Left renal cortex interstitium (tissue), 4 donors: ENCODE measurements at places on chromosomes 11 and 22. TPM values are rescaled to one million over a fixed set of nuclear protein-coding genes. Genes with fewer than 3 reads are reported as not detected.

The ATG16L2 gene
- 21.1 TPM for polyA plus RNA-seq

- no peak for DNase-seq
Measured at GRCh38 chr11:24828938-24829605, 332.2 kb downstream of the LUZP2 start.

DNA sequence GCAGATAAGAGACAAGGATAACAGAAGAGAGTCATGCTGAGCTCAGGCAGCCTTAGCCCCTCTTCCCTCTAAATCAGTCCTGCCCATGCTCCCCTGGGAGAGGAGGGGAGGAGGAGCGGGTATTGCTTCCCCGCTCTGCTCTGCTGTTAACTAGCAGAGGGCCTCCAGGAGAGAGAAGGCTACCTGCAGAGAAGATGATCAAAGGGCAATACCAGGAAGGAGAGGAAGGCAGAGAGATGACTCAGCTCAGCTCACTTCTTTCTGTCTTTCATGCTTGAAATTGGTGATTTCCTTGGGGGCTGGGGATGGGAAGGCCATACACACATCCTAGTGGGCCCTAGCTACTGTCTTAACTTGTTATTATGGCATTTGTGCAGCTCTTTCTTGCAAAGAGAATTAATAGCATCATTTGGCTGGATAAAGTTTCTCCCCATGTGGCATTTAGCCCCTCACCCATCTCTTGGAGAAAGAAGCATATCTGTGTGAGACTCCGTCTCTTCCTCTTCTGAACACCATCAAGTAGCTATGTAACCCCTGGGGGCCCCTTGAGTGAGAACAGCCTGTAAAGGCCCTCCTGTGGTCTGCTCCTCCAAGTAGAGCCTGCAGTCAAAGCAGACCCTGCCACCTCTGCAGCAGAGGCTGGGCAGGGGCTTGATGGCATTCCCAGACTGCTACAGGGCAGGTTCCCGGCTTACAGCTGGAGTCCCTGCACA lies 33.4 kb upstream of the AMOTL1 start:
- DNase-seq, result no peak

The APOL5 gene
- not detected for polyA plus RNA-seq

DNA sequence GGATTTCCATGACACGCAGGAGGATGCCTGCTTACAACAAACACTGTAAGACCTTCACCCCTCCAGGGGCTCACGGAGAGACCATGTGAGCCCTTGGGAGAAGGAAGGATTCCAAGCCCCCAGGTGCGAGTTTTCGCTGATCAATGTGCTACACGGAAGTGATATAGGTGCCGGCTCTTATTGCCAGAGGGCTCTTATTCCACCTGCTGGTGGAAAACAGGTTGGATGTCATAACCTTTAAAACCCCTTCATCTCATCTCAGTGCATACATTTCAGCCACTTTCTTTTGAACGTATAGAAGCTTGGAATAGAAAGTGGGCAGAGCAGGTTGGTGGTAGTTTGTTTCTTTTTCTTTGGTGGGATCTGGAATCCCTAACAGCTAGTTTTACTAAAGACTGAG lies 25.8 kb downstream of the LAYN start:
- DNase-seq, result no peak

The FAT3 gene
- 14.5 TPM for polyA plus RNA-seq

The HORMAD2 gene
- not detected for polyA plus RNA-seq

The OR2AG2 gene
- polyA plus RNA-seq, result 0.05 TPM

The CCDC81 gene
- 1.3 TPM for polyA plus RNA-seq

GRCh38 chr11:12456651-12457579 lies 79.5 kb downstream of the PARVA start:
- DNase-seq, result no peak

- no peak for DNase-seq
Measured at GRCh38 chr11:65868076-65868667, 4.4 kb downstream of the EFEMP2 start.

DNA sequence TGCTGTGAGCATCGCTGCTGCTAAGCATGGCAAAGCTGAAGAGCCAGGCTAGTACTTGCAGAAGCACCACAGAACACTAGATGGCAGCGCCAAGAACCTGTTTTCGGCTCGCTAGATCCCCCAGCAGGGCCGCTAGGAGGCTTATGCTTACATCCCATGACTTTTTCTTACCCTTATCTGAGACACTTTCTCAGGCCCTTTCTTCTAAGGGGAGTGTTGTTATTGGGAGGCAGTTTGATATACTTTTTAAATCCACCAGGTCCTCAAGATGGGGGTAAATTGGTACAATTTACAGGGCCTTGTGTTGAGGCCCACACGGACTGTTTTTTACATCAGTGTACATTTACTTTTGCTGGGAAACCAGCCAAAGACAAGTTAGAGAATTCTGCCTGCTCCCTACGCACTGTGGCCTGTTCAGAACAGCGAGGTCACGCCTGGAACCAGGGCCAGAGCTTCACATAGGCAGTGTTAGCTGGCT lies 4.0 kb downstream of the TRIM6 start:
- no peak for DNase-seq

- DNase-seq, result no peak
Measured at GRCh38 chr22:27075891-27076290, 418.5 kb downstream of the MIAT start.

- DNase-seq, result no peak
Measured at GRCh38 chr11:92180226-92180625, 44.4 kb upstream of the FAT3 start.

The RFPL3 gene
- polyA plus RNA-seq, result not detected

DNA sequence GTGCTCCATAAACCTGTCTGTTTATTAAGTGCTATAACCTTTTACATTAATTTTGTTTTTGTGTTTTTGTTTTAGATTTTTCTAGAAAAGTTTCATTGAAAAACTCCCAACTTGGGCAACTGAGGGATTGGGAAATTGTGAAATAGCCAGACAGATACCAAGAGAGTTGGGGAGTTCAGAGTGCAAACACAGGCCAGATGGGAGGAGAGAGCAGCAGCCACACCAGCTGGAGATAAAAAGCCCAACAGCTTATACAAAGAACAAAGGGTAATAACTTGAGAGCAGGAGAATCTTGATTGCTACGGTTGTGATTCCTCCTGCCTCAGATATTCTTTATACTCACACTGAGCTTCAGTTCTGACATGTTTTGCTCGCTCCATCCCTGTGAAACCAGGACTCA lies 1642.2 kb downstream of the LRRC4C start:
- DNase-seq, result peak; percentile 1

DNA sequence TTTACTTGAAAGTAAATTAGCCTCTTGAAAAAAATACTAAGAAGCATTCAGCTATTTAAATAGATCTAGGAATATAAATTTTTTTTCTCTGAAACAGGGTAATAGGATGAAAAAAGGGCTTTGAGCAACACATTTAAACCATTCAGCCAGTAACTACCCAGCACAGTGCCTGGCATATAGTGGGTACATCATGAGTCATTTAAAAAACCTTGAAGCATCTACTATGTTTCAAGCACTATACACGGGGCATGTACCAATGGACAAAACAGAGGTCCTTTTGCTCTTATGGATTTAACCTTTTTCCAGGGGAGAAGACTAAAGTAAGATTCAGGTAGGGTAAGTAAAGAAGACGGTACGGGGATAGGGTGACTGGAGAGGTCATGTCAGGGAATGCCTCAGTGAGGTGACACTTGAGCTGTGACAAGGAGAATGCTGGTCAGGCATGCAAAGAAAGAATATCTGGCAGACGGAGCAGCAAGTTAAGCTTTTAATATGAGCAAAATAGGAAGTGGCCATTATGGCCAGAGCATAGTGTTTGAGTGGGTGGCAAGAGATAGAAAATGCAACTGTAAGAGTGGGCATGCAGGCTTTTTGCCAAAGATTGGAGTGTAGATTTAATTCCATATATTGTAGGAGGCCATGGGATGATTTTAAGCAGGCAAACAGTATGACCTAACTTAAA lies 101.1 kb downstream of the HIPK3 start:
- no peak for DNase-seq

DNA sequence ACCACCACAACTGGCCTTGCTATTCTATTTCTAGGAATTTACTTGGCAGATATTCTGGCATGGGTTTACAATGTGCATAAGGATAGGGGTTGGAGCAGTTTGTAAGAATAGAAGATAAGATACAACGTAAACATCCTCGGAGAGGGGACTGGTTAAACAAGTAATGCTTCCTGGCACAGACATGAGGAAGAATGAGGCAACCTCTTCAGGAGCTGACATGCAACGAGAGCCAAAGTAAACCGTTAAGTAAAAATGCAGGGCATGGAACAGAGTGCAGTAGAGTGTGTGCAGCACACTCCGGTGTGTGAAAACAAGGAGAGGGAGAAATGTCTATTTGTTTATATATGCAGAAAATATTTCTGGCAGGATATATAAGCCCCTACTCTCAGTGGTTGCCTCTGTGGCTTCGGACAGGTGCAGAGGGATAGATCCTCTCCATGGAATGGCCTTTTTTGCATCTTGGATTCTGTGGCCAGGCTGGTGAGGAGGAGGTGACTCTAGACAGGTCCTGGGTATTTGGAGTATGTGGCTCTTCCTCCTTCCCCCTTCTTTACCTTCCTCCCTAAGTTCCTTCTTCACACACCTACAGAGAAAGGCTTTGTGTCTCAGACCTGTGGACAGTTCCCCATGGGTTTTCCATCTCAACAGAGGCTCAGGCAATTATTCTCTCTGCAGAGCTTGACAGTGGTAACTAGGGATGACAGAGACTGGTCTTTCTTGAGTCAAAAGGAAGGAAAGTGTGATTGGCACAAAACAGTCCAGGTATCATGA lies 2.5 kb downstream of the RAB36 start:
- no peak for DNase-seq

DNA sequence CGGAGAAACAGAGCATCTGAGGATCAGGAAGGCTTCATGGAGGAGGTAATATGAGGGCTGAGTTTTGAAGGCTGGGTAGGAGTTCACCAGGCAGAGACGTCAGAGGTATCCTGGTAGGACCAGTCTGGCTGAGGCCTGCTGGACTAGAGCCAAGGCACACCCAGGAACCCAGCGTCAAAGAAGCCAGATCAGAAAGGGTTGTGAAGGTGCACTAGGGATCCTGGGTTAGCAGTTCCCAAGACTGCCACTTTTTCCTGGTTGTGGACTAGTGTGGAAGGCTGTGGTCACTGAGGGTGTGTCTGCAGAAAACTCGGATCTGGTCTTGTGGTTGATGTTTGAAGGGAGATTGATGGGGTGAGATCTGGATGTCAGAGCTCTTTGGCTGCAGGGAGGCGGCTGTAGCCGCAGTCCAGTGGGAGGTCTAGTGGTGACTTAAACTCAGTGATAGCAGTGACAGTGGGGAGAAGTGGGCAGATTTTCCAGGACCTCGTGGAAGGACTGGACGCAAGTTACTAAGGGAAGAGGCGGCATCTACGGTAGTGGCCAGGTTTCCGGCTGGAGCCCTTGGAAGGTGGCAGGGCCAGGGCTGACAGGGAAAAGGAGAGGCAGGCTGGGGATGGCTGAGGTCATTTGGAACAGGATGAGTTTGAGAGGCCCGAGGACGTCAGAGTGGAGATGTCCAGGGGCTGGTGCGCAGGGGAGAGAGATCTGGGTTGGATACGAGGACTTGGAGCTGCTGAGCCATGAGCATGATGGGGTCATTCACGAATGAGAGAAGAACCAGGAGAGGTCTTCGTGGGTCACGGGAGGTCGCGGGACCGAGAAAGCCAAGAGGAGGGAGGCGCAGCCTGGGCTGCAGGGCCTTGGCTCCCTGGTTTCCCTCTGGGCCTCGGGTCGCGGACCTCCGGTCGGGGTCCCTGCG lies 10.9 kb downstream of the RELA start:
- no peak for DNase-seq

GRCh38 chr11:48043991-48044512 lies 63.7 kb downstream of the PTPRJ start:
- no peak for DNase-seq

The CCDC117 gene
- polyA plus RNA-seq, result 38.9 TPM

GRCh38 chr11:2265396-2265795 lies 5.0 kb downstream of the ASCL2 start:
- no peak for DNase-seq

DNA sequence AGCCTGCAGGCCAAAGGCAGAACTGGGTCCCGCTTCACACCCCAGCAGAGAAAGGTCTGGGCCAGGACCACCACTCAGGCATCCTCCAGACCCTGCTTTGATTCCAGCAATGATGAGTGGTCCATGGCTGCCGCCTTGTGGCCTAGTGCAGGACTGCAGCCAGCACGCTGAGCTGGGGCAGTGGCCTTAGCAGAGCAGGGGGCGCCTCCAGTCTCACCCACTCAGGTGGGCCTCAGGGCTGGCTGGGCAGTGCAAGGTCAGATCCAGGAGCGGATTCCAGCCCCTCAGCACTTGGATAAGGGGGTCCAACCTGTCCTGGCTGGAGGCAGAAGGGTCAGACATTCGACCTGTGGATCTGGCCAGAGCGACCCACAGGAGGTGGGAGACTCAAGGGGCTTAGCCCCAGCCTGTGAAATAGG lies 9.6 kb upstream of the PDE2A start:
- DNase-seq, result no peak

The CRACR2B gene
- 18.9 TPM for polyA plus RNA-seq

- DNase-seq, result no peak
Measured at GRCh38 chr11:103737037-103737622, 299.3 kb upstream of the DDI1 start.

GRCh38 chr11:93843906-93844305 lies 6.5 kb downstream of the VSTM5 start:
- DNase-seq, result no peak

DNA sequence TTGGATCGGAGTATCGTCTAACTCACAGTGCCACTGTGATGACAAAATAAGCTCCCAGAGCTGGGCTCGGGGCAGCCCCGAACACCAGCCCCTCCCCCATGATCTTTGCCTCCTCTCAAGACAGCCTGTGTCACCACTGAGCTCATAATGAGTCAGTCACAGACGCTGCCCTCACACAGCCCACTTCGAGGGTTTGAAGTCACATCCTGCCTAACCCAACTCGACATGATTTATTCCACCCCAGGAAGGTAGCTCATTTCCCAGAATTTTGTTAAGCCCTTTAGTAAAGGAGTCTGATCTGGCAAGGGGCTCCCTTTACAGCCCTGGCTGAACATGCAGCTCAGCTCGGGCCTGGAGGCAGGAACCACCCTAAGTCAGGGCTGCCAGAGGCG lies 22.8 kb downstream of the MYH9 start:
- DNase-seq, result no peak

DNA sequence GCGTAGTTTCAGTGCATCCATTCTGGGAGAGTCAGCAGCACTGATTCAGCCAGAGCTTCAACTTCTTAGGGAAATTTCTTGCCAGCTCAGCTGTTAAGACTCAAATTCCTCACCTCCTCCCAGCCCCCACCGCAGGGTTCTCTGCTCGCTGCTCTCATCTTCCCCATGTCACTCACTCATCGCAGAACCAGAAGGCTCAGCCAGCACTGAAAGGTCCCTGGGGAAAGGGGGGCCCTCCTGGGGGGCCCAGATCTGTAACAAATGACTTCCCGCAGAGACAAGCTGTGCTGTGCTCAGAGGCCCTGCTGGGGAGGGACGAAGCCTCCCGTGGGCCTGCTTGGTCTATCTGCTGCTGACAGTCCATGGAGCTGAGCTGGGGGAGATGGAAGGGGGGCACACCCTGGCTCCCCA lies 220.6 kb downstream of the NTM start:
- DNase-seq, result no peak

GRCh38 chr11:62131170-62131464 lies 7.3 kb downstream of the INCENP start:
- no peak for DNase-seq

The CFAP300 gene
- polyA plus RNA-seq, result 7.3 TPM

- DNase-seq, result no peak
Measured at GRCh38 chr11:61098778-61099177, 3.5 kb upstream of the CD5 start.
